ENCODE measurements at places on chromosomes 1 and 21. TPM values are rescaled to one million over a fixed set of nuclear protein-coding genes. Genes with fewer than 3 reads are reported as not detected.

GRCh38 chr1:152023221-152023620 lies 13.6 kb downstream of the S100A11 start:
- DNase-seq: no peak

DNA sequence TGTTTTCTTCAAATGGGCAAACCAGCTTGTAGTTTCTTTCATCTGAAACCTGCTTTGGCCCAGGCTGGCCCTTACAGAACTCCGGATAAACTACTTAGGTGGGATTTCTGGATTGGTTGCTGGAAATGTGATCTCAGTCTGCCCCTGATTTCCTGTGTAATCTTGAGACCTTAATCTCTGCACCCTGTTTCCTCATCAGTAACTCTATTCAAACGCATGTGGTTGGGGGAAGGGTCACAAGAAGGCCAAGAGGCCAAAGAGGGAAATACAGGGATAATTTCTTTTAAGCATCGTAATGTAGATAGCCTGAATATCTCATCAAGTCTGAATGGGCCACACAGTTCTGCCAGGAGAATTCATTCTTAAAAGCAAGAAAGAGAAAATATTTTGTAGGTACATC lies 483.6 kb downstream of the LTN1 start:
- DNase-seq: no peak

DNA sequence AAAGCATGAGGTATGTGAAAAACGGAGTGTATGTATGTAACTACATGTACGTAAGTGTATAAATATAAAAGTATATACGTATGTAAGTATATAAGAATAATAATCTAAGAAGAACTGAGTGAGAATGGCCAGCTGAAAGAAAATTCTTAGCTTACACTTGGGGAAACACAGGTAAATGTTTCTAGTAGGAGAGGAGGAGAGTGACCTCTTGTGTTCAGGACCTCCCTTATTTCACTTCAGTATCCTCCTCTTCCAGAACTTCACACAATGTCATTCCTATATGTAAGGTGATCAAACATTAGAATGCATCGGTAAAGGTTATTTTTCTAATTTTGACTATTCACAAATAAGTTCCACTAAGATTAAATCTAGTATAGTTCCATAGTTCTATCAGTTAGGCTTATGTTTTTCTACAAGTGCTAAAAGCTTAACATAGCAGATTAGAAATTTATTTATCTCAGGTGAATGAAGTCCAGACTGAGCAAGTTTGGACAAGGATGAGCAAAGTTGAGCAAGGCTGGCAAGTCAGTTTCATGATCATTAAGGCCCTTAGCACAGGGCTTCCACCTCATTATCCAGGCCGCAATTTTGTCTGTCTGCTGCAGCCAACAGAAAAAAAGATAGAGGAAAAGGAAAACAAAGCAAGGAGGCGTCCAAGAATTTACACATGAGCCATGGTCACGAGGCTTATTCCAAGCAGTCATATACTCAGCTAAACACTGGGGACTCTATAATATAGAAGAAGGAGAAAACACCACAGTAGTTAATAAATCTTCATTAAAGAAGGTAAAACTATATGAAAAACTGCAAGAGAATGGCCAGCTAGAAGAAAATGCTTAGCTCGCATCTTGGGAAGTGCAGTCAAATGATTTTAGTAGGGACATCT lies 7.1 kb upstream of the MROH9 start:
- no peak for DNase-seq

DNA sequence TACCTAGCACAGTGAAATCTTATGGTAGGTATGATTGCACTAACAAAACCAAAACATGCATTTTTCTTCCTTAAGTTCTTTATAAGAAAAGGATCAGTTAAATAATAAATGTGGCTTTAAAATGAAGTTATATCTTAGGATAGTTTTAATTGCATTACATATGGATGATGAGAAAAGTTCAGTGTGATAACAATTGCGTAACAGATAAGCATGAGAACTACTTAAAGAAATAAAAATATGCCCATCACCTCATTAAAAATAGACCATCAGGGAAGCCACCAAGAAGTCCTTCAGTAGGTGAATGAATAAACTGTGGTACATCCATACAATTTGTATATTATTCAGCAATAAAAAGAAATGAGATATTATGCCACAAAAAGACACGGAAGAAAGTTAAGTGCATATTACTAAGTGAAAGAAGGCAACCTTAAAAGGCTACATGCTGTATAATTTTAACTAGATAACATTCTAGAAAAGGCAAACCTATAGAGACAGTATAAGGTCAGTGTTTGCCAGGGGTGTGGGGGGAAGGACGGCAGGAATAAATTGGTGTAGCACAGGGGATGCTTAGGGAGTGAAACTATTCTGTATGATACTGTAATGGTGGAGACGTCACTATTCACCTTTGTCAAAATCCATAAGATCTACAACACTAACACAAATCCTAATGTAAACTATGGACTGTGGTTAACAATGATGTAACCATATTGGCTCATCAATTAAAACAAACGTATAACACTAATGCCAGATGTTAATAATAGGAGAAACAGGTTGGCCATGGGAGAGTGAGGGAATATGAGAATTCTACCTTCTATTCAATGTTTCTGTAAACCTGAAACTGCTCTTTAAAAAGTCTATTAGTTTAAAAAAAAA lies 42.9 kb downstream of the MPZL1 start:
- no peak for DNase-seq

DNA sequence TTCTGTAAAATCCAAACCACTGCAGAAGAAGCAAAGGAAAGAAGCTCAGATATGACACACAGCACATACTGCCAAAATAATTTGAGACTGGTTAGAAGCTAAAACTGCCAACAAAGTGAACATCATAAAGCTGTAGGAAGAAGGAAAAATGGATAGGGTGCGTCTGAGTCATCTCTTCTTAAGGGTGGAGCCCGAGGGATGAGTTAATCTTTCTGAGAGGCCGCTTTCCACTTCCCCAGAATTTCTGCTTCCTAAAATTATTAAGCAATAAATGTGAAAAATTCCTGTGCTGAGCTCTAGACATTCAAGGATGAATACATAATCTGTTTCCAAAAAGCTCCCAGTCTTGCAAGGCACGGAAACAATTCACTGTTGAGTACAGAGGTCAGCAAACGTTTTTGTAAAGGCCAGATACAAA lies 20.1 kb downstream of the PPT1 start:
- DNase-seq: no peak

DNA sequence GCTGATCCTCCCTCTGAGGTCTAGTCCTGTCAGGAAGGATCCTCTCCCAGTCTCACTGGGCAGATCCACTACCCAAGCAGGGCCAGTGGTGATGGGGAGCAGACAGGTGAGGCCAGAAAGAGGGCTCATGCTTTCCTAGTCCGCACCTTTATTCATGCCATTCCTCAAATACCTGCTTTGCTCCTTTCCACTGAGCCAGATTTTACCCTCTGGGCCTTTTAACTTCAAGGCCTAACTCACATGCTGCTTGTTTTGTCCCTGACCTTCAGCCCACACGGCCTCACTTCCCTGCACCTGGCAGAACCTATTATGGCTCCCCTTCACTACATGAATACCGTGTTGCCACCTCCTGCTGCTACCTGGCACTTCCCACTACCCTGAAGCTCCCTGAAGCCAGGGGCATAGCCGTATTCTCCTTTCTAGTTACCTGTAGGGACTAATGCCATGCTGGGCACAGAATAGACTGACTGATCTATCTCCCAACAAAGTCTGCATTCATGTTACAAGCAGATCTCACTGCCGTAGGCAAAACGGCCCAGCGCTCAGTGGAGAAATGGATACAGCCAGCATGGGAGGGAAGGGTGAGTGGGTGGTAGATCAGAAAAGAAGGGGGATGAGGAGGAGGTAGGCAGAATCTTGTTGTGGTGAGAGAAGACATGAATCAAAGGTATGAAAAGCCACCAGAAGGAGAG lies 36.1 kb upstream of the GOLT1A start:
- DNase-seq: no peak

- DNase-seq: no peak
Measured at GRCh38 chr21:26099610-26100219, 70.9 kb downstream of the APP start.

GRCh38 chr1:223175633-223176032 lies 32.6 kb upstream of the TLR5 start:
- DNase-seq: no peak

DNA sequence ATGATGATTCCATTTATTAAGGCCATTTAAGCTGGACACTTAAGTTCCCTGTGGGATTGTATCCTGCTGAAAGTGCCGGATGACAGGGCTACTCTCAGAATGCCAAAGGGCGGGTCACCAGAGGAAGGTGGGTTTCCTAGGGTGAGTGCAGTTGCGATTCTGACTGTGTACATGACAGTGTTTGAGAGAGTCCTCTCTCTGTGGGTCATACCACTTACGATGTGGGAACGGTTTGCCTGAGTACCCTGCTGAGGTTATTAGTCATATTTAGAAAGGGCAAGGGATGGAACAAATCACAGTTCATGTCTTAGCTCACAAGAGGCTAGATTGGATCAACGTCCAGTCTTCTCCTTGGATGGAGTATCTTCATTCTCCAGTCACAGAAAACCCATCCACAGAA lies 461.9 kb downstream of the CAMTA1 start:
- no peak for DNase-seq

- DNase-seq: no peak
Measured at GRCh38 chr1:83615370-83615769, 383.6 kb downstream of the TTLL7 start.

DNA sequence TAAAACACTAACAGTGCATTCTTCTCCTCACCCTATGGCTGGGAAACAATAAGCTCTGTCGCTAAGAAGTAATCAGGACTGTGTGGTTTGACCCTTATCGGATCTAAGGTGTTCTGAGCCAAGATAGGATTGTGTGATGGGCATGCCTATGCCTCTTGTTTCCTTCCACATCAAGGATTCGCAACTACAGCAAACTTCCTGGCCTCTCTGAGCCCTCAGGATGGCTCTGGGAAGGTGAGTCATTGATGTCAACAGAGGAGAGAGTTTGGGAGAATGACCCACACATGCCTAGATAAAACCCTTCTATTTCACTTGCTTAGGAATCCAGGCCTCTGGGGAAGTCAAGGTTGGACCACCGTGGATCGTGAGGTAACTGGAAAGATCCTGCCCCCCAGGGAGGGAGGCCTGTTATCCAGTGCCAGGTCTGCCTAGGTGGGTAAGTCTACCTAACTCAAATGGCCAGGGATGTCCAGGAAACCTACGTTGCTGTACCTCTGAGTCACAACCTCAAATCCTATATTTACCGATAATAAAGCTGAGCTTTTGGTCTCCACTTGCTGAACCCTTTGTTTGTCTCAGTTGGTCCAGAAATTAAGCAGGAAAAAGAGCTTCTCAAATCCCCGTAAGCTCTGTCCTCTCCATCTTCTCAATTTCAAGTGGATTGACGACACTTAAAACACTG lies 27.4 kb downstream of the TIAM1 start:
- no peak for DNase-seq

- DNase-seq: no peak
Measured at GRCh38 chr1:37288900-37289299, 185.5 kb upstream of the ZC3H12A start.

GRCh38 chr1:220877377-220878095 lies 1.7 kb upstream of the HLX start:
- DNase-seq: no peak

GRCh38 chr1:234684856-234685255 lies 74.9 kb upstream of the IRF2BP2 start:
- peak; percentile 83 for DNase-seq

- no peak for DNase-seq
Measured at GRCh38 chr1:176949033-176949662, 215.4 kb downstream of the ASTN1 start.

- no peak for DNase-seq
Measured at GRCh38 chr1:66445492-66446181, 88.3 kb upstream of the SGIP1 start.

GRCh38 chr1:33908324-33908956 lies 44.6 kb downstream of the HMGB4 start:
- DNase-seq: no peak

- DNase-seq: no peak
Measured at GRCh38 chr1:218025454-218025853, 259.6 kb upstream of the RRP15 start.

DNA sequence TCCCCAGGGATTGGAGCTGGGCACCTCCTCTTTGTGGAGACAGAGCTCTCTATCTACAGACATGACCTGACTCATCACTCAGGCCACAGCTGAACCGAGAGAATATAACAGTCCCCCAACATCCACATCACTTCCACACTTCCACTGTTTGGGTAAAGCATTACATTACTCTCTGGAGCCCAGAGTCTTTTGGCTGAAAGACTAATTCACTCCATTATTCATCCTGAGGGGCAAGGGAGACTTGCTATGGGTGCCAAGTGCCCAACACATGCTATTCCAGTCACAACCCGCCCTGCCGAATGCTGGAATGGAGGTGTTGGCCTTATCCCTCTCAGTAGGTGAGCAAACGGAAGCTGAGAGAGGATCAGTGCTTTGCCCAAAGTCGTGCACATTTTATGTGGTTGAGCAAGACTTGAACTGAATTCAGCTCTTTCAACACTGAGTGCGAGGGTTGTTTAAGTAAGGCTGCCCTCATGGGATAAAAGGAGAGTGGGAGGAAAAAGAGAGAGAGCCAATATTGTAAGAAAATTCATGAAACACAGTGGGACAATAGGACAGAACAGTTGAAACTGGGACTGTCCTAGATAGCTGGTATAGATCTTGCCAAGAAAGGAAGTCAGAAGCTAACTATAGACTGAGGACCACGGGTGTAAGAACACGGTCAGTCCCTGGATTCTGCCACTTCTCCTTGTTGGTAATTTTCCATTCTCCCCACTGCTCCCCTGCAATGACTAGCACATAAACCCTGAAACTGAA lies 13.5 kb upstream of the CHI3L1 start:
- DNase-seq: no peak

DNA sequence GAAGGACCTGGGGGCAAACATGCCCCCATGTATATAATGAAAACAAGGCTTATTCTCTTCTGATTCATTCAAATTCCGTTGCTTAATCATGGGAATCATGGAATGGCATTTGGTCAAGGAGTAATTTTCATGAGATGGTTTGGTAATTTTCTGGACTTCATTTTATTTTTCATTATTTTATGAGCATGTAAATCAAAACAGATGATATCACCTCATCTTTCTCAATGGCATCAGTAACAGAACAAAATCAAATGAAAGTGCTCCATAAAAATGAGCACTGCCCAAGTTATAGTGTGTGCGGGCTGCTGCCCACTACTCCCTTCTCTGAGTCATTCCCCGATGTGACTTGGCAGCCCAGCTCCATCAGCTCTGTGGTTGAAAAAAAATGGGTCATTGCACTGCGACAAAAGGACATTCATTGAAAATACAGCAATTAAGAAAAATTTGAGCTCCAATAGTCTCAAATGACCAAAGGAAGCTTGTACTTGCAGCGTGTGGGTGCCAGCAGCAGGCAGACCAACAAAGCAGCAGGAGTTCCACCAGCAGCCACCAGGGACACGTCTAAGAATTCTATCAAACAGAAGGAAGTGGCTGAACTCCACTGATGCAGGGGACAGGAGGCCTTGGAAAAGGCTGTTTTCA lies 84.3 kb upstream of the VAV3 start:
- DNase-seq: no peak

PTPN14 gene
- 108 TPM for total RNA-seq

ADCY10 gene
- total RNA-seq: under 0.01 TPM

SAMSN1 gene
- 2.9 TPM for total RNA-seq

BSND gene
- total RNA-seq: not detected

RGS4 gene
- total RNA-seq: 23.8 TPM

TMEM183A gene
- 69.0 TPM for total RNA-seq

MFAP2 gene
- total RNA-seq: 5.4 TPM

C1orf174 gene
- total RNA-seq: 29.1 TPM

GJA9 gene
- not detected for total RNA-seq

DTL gene
- total RNA-seq: 0.17 TPM

CRYAA gene
- not detected for total RNA-seq

GNPAT gene
- 49.4 TPM for total RNA-seq

MAP3K21 gene
- 0.66 TPM for total RNA-seq

RORC gene
- total RNA-seq: 0.11 TPM

Data from esophagus muscularis mucosa (tissue), 4 donors.